ENCODE measurements at places on chromosomes 12 and 14.

DNA sequence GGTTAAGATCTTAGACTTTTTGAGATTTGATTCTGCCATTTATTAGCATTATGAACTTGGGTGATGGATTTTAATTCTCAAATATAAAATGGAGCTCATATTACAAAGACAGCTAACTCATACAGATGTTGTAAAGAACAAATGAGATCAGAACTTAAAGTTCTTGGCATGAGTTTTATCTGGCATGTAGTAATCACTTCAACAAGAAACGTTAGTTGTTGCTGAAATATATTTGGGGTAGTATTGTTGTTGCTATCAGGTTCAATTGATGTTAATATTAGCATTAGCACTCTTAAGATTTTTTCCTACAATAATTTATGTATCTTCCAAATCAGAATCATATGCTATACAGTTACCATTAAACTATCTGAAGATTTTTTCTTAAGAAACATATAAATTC, 71.0 kb downstream of the SLC6A15 start:
- no peak for DNase-seq

DNA sequence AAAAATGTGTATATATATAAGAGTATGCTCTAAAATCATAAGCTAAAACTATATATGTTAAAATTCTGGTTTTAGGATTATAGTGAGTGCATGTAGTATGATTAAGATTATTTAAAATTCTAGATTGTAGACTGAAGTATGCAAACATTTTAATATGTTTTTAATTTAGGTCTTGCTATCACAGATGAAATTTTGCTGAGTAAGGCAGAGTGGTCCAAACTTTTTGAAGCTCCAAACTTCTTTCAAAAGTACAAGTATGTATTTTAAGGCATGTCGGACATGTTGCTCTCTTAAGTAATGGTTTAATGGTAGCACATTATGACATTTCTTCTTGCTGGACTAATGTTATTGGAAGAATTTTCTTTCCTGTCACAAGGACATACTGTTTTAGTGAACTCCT, 34.6 kb downstream of the PAPOLA start:
- DNase-seq = no peak

DNA sequence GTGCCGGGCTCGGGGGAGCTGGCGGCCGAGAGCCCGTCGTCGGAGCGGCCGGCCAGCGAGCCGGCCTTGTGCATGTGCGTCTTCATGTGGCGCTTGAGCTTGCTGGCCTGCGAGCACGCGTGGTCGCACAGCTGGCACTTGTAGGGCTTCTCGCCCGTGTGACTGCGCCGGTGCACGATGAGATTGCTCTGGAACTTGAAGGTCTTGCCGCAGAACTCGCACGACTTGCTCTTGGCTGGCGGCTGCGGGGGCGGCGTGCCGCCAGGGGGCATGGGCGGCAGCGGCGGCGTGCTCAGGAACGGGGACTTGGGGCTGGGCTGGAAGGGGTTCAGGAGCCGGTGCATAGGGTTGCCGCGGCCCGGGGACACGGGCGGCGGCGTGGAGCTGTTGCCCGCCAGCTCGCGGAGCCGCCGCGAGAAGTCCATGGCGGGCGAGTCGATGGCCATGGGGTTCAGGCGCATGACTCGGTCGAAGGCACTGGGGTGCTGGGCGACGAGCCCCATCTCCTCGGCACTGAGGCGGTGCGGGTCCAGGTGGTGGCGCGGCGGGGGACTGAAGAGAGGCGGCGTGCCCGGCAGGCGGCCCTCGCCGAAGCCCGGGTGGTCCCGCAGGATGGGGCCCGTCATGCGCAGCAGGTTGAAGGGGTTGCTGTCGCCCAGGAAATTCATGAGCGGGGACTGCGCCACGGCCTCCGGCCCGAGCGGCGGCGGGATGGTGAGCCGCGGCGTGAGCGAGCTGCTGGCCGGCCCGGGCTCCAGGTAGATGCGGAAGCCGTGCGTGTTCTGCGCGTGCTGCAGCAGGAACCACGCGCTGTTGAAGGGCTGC, 96.5 kb downstream of the BCL11B start:
- no peak for DNase-seq

GRCh38 chr12:47307680-47308399, 228.1 kb upstream of the AMIGO2 start:
- DNase-seq = no peak

- no peak for DNase-seq
Observed at GRCh38 chr14:34538871-34539406, 562 bp downstream of the EAPP start.

Measured in C1 segment of cervical spinal cord (tissue), 14 donors.